ENCODE measurements at places on chromosomes 7 and 10.

- DNase-seq = no peak
Measured at GRCh38 chr10:123274306-123275135, 120.3 kb downstream of the BUB3 start.

- DNase-seq = no peak
Measured at GRCh38 chr7:108033776-108034497, 31.0 kb upstream of the LAMB1 start.

DNA sequence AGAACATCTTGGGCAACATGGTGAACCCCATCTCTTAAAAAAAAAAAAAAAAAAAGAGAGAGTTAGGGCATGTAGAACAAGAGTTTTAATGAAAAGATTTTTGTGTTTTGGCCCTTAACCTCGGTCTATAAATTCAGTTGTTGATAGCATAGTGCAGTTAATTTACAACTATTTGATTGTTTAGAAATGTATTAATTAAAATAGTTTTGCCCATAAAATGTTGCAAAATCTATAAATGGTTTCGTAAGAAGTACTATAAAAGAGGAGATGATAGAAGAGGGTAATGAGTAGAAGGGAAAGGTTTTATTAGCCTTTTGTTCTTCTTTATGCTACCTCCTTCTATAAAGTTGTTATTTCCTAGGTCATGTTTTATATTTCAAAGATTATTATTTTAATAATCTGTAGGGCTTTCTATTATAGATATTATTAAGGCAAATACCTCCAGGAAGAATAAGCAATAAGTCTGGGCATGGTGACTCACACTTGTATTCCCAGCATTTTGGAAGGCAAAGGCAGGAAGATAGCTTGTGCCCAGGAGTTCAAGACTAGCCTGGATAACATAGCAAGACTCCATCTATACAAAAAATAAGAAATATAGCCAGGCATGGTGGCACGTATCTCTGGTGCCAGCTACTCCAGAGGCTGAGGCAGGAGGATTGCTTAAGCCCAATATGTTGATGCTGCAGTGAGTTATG, 73.3 kb downstream of the MCU start:
- DNase-seq = no peak

- DNase-seq = no peak
Measured at GRCh38 chr10:69490876-69491275, 39.6 kb downstream of the TSPAN15 start.

DNA sequence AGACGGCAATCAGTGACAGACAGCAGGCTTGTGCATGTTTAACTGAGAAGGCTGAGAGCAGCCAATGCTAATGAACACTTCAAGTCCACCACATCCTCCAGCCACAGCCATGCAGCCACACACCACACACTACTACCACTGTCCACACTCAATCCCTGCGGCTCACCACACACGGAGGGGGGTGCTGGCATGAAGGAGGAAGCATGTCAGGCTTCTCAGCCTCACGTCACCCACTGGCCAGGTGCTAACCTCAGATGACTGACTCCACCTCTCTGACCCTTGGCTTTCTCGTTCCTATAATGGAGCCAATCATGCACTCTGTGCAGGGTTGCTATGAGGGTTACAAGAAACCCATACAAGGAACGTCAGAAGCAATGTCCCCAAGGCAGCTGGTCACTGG, 165.4 kb upstream of the RNF32 start:
- no peak for DNase-seq

Measured in NCI-H446 (cell line).